Type B pancreatic cell (in vitro differentiated cells): ENCODE measurements at places on chromosomes 11 and 22. TPM values are rescaled to one million over a fixed set of nuclear protein-coding genes. Genes with fewer than 3 reads are reported as not detected.

- no peak for DNase-seq
Observed at GRCh38 chr11:64389851-64390250, 30.9 kb downstream of the RPS6KA4 start.

DNA sequence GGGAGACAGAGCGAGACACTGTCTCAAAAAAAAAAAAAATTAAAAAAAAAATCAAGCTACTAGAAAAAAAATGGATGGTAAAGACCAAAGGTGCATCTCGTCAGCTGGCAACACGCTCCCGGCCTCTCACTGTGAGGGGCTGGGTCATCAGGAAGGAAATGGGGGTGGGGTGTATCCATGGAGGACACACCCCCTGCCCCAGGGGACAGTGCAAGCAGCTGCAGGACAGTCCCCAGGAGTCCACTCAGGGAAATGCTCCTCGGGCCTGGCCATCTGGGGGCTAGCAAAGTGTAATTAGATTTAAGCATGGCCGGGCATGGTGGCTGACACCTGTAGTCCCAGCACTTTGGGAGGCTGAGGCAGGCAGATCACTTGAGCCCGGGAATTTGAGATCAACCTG, 23.1 kb downstream of the TTLL1 start:
- no peak for DNase-seq

- DNase-seq: no peak
Observed at GRCh38 chr11:117934526-117935307, 5.5 kb upstream of the TMPRSS13 start.

- no peak for DNase-seq
Observed at GRCh38 chr22:25736378-25737011, 5.5 kb upstream of the MYO18B start.

DNA sequence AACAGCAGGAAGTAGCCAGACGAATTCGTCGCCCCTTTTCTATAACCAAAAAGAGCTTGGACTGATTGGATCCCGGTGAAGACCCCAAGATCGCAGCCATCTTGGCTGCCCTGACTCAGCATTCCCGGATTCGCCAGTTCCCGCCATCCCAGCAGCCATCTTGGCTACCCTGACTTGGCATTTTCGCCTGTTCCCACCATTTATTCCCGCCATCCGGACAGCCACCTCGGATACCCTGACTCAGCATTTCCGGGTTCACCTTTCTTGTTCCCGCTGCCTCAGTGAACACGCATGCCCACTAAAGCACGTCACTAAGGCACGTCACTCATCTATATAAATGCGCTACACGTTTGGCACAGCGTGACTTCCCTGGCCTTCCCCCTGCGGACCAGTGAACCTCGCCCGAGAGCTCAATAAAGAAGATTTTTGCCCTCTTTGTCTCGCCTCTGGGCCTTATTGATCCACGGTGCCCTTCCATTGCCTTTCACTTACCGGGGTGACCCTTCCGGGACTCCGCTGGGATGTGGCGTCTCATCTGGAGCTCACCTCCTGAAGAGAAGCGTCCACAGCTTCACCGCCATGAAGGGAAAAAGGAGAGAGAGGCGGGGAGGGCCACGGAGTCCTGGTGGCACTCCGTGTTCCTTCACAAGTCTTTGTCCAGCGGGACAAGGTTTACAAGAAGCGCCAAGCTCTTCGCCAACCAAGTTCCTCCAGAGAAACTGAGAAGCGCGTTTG, 4.0 kb upstream of the OR56A3 start:
- DNase-seq: no peak

HOATZ gene
- 0.75 TPM in 1 of 2 replicates, not detected in the other for total RNA-seq

GRCh38 chr22:33806191-33806590, 114.1 kb downstream of the LARGE1 start:
- DNase-seq: no peak

DNA sequence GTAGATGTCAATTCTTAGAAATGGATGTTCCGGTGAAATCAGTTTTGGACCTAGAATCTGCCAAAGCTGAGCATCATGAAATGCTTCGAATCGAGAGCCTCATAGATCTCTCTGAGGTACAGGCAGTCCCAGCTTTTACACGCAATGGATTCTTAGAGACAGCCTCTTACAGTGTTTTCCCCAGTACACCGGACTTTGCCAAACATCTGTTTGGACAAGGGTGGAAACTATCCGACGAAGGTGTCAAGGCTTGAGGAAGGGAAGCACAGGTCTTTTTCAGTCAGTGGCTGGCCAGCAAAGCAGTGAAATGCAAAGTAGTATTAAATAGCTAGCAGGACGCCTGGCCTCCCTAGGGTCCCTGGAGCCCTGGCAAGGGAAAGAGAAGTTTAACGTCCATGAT, 4.9 kb downstream of the GRK3 start:
- no peak for DNase-seq

DNA sequence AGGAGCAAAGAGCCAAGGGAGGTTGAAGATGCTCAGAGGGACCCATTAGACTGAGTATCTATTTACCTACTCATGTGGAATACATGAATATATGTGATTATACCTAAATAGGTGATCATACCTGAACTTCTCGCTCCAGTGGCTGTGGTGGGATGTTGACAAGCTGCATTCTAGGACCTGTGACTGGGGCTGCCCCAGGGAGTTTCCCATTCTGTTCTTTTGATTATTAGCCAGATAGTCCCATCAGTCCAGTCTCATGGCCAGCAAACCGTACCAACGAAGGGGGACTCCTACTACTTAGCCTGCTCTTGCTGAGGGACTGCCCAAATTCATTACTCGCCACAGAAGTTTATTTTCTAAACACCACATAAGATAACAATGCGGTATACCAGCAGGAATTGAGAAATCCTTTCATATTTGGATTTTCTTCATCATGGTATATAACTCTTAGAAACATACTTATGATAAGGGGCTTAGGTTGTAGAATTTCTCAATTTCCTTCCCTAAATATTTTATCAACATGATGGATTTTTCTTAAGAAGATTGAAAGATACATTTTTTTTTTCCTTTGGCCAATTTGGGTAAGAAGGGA, 273.9 kb downstream of the NTM start:
- DNase-seq: no peak
